8988T (cell line): ENCODE measurements at places on chromosomes 1 and 21.

GRCh38 chr1:155513300-155513916 is 49.2 kb downstream of the ASH1L start:
- no peak for DNase-seq

DNA sequence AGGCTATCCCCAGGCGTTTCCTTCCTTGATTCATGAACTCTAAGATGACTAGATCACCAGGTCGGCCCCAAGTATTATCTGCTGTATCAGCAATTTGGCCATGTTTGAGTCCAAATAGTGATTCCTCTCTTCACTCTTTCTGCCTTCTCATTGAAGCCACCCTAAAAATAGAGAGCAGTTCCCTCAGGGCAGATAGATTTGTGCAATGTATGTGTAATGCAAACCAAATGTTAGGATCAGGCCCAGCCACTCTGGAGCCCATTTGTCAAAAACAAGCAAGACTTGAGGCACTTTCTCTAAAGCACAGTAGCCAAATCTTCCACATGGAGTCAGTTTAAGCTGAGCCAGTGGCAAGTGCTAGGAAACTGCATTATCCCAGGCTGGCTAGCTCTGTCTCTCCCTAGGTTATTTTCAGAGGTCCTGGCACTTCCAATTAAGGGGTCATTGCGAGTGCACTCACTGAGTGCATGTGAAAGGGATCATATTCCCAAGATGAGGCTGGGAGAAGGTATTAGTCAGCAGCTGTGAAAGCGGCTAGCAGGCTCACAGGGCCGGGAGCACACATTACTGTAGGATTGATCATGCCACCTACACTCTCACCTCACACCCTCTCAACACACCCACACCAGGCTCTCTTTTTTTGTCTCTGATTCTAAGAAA is 97.9 kb upstream of the RAB3GAP2 start:
- DNase-seq: no peak

- no peak for DNase-seq
These were observed 49.5 kb downstream of the DR1 start for GRCh38 chr1:93395195-93395594.

DNA sequence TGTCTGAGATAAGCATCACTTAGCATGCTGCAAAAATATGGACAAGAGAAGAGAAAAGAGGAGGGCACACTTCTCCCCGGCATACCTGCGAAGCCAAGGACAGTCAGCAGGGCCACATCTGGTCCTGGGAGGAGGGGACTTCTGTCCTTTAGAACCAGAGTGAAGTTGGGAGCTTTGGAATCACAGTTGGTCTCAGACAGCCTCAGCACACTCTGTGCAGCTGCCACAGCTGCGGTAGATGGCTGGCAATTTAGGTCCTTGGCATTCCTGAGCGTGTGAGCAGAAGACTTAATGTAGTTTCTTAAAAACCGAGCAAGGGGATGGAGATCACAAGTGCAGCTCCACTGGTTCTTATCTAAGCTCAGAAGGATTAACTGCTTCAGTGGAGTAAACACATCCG is 32.3 kb downstream of the LRRC53 start:
- no peak for DNase-seq

DNA sequence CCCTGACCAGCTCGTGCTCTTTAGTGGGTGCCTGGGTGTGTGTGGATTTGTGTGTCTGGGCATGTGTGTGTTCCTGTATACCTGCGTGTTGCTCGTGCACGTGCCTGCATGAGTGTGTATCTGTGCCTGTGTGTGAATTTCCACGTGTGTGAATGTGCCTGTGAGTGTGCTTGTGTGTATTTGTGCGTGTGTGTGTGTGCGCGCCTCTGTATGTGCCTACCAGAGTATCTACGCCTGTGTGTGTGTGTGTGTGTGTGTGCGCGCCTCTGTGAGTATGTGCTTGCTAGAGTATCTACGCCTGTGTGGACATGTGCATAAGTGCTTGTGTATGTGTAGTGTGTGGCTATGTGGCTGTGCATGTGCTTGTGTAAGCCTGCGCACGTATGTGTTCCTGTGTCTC is 691 bp upstream of the SELENBP1 start:
- no peak for DNase-seq

- DNase-seq: no peak
These were observed 49.9 kb downstream of the COL6A1 start for GRCh38 chr21:46031484-46031883.

DNA sequence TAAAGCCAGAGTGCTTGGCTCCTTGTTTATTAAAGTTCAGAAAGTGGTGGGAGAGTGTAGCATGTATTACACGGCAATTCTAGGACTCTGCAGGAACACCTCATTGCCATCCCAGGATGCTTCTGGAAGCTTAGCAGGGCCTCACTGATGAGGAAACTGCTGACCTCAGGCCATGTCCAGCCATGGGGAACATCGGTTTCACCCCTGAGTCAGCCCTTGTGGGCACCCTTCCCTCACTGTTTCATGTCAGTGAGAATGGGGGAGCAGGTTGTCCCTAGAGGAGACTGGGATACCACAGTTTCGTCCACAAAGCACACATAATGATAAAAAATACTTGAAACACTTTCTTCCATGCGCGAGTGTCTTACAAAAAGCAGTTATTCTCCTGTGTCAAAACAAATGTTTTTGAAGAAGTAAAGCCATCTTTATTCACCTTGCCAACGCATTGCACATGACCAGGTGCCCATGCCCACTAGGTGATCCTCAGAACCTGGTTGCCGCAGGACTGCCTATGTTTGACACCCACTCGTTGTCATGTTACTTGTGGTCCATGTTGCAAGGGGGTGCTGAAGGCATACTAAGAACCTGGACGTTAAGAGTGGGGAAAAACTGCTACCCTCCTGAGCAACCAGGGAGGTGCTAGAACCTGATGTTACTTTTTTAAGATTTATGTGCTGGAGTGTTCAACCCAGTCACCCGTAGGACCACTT is 41.2 kb upstream of the TTC22 start:
- no peak for DNase-seq
